ENCODE measurements at places on chromosomes 6 and 20.

DNA sequence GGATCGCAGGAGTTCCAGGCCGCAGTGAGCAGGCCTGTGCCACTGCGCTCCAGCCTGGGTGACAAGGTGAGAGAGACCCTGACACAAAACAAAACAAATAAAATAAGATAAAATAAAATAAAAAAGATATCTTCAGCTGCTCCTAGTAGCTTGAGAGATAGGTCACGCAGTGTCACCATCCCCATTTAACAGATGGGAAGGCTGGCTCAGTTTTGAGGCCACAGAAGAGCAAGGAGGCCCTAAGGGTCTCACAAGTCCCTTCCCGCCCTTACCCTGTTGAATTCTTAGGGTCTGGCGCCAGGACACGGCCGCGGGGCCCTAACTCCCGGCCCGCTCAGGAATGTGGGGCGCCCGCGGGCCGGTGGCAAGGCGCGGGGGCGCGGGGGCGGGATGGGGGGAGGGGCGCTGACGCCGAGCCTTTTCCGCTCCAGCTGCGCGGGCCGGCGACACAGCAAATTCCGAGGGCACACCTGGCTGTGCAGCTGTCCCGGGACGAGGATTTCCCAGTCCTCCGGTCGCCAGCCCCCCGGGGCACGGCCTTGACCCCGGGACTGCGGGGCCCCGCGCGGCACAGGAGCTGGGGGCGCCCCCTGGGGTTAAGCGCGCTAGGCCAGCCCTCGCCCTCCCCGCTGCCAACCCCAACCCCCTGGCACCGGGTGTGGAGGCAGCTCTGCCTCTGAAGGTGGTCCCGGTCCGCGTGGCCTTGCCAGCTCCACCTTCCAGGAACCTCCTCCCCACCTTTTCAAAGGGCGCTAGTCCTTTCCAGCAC lies 10.3 kb upstream of the R3HDML start:
- peak; percentile 51 for DNase-seq

DNA sequence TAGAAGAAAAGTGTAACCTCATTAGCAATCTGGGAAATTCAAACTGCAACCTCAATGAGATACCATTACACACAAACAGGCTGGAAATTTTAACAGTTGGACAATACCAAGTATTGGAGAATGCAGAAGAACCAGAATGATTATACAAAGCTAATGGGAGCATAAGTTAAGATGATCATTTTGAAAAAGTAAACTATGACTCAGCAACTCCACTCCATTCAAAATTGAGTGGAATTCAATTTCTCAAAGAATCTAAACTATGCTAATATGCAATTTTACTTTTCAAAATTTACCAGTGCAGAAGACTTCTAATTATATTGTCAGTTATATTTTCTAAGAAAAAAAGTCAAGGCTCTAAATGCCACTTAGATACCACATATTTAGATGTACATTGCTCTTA lies 17.2 kb downstream of the GPLD1 start:
- no peak for DNase-seq

DNA sequence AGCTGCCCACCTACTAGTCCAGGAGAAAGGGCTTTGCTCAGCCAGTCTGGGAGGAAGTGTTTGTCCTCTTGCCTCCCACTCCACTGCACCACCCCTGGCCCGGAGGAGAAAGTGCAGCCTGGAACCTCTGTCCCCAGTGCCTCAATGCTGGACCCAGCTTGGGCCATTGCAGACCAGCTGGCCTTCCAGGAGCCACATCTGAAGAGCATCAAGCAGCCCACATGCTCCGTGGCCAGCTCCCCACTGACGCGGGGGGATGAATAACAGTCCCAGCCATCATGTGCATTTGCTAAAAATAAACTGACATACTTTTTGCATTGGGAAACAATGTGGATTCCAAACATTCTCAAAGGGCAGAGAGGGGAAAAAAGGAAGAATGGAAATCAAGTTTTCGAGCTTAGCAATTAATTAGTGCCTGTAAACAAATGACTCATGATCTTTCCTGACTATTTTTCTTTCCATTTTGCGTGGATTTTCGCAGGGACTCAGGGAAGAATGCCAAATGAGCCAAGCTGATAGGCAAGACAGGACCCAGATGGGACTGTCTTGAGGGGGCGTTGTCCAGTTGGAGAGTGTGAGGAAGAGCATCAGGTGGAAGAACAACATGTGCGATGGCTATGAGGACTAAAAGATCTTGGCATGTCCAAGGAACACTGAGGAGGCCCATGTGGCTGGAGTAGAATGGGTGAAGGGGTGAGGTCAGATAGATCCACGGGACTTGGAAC lies 34.1 kb downstream of the CEBPB start:
- DNase-seq: no peak

DNA sequence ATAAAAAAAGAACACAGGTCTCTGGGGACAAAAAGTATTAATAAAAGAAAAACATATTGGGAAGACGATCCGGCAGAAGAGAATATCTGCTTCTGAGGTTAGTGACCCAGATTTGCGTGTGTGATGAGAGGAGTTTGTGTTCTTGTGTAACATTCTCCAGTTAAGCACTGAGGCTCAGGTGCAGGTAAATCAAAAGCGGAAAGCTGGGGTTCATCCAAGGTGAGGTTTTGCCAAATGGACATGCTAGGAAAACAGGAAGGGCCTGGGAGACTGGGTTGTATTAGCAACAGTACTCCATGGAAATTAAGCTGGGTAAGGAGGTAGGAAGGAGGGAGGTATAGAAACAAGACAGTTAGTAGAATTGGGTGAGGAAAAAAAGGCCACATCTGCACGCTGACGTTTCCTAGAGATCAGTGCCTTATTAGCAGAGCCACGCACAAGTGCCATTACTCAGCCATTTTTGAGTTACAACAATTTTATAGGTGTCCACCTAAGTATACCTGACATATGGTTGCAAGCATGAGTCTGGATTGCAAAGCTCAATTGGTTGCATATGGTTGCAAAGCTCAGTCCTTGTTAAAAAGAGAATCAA lies 139.6 kb downstream of the ZMYND8 start:
- no peak for DNase-seq

DNA sequence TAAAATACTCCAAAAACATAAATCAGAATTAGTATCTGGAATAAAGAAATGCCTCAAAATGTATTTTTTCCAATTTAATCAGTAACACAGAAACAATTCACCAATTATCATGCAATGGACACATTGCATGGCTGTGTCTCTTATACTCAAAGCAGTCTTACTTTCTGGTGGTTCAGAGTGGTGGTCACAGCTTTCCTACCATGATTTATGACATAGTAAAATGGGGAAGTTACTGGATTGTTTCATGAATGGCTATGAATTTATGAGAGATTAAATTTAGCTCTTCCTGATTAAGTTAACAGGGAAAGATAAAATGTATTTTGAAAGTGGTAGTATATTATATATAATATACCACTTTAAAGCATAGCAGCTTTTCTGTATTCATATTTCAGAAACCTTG lies 331.5 kb upstream of the MAP3K7 start:
- DNase-seq: no peak

GRCh38 chr6:73388800-73389512 lies 5.7 kb upstream of the DDX43 start:
- DNase-seq: peak; percentile 8

GRCh38 chr20:45779011-45779915 lies 12.4 kb downstream of the WFDC3 start:
- DNase-seq: no peak

DNA sequence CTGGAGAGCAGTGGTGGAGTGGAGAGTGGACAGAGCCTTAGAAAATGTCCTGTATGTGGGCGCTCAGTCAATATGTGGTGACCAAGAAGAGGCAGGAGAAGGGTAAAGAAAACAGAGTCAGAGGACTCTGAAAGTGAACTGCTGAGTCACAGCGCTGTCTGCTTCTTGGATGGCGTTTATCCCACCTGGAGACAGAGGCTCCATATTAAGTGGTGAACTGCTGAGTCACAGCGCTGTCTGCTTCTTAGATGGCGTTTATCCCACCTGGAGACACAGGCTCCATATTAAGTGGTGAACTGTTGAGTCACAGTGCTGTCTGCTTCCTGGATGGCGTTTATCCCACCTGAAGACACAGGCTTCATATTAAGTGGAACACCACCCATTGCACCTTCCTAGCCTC lies 119.3 kb upstream of the RALGAPA2 start:
- DNase-seq: no peak

GRCh38 chr6:123662757-123663156 lies 26.0 kb upstream of the TRDN start:
- DNase-seq: no peak

- DNase-seq: peak; percentile 31
Measured at GRCh38 chr6:168370310-168370991, 50.9 kb upstream of the DACT2 start.

DNA sequence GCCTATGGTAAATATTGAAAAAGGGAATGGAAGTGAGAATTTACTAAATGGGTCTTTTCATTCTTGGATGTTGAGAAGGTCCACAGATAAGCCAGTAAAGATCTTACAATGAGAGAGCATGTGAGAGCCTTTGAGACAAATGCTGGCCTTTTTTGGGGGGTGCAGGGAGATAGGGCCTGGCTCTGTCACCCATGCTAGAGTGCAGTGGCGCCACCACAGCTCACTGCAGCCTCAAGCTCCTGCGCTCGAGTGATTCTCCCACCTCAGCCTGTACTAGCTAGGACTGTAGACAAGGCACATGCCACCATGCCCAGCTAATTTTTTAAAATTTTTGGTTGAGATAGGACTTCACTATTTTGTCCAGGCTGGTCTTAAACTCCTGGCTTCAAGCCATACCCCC lies 63.2 kb upstream of the TMEM181 start:
- no peak for DNase-seq

DNA sequence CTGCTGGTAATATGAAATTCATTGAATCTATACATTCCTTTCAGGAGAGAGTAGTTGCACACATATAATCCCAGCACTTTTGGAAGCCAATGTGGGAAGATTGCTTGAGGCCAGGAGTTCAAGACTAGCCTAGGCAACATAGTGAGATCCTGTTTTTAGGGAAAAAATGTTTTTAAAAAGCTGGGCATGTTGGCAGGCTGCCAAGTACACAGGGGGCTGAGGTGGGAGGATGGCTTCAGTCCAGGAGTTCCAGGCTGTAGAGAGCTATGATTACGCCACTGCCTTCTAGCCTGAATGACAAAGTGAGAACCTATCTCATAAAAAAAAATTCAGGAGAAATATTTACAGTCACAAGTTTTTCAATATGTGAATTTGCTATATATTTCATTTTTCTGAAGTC lies 71.9 kb downstream of the GRM1 start:
- DNase-seq: no peak

DNA sequence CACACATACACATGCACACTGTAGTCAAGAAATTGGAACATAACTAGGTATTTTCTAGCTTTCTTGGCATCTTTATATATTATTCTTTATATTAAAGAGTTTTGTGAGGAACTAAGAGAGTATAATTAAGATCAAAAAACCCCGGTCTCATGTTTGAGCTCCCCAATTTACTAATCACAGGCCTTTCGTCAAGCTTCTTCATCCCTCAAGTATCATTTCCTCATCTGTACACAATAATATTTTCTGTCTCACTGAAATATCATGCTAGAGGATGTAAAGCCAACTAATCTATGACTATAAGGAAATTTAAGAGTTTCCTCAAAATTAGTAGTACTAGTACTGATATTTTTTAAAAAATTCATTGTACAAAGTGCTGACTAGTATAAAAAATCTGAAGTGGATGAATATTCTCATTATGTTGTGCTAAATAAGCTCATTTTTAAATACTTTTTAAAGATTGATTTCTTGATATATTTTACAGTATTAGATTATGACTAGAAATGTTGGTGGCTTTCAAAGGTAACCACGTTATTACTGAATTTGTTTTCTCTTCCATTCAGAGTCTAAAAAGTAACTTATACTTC lies 28.0 kb downstream of the PEX3 start:
- no peak for DNase-seq

DNA sequence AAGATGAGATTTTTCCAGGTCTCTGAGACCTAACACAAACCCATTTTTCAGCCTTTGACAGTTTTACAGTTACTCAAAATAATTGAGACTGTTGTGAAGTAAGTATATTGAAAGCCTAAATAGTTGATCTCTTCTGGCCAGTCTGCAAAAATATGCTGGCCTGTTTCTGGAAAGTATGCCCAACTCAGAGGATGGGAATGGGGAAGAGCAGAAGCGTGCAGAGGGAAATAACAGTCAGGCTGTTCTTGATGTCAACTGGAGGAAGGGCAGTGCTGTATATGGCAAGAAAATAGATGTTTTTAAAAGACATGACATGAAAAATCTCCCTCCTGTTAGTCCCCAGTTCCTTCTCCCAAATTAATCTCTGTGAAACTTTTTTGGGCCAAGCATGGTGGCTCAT lies 3.8 kb downstream of the GID8 start:
- DNase-seq: no peak

DNA sequence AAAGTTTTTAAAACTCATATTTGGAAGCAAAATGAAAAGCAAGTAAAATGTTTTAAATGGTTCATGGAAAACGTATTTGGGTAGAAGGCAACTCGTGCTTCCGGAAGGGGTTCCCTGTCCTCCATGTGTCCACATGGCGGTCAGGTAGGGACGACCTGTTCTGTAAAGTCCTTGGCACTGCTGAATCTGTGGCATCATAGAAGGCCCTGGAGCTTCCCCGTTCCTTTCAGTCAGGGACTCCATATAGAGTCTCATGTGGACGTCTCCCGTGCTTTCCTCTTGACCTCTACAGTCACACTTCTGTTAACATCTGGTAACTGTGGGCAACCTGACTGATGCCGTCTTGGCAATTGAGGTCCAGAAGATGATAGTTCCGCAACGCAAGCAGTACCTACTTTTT lies 11.4 kb downstream of the DYNLT1 start:
- DNase-seq: no peak

- DNase-seq: no peak
Measured at GRCh38 chr6:9485992-9486391, 928.9 kb downstream of the TFAP2A start.

DNA sequence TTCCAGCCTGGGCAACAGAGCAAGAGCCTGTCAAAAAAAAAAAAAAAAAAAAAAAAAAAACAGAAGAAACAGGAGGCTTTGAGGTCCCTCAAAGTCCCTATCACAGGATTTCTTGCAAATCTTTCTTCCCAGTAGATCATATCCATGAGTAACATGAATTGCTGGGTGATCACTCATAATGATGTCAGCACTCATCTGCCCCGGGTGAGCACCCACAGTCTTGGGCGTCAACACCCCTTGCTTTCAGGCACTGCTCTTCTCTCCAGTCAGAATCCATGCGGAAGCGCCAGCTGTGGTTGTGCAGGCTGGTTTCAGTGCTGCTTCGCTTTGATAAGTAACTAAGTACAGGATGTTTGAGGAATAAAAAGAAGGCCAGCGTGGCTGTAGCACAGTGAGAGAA lies 40.2 kb upstream of the INSM1 start:
- no peak for DNase-seq

DNA sequence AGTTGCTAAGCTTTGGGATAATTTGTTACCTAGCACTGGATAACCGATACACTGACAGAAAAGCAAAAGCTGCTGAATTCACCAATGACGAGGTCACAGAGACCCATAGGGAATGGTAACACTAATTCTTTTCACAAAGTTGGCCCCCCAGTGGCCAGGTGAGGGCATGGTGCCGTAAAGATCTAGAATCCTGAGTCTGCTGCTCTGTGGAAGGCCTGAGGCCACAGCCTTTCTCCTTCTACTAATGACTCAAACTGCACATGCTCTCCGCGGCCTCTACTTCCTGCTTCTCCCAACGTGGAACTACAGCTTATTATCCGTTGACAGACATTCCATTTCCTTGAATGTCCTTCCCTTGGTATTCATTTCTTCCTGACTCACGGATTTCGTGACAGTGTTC lies 127.1 kb downstream of the OPRM1 start:
- DNase-seq: no peak
